ENCODE measurements at places on chromosomes 7 and 10.

DNA sequence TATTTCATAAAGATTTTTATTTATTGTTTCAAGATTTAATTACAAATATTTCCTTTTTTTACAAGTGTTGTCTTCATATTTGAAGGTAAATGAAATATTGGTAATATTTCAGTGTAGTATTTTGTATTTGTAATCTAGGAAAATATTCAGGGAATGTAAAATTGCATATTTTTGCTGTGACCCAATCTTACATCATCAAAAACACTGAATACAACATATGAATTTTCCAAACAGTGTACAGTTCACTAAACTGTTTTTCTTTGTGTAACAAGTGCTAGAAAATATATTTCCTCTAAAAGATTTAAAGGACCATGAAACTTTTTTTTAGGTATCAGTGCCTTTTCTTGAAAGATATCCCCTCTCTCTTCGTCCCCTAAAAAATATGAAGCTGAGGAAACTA lies 251.9 kb upstream of the KCND2 start:
- DNase-seq = no peak

DNA sequence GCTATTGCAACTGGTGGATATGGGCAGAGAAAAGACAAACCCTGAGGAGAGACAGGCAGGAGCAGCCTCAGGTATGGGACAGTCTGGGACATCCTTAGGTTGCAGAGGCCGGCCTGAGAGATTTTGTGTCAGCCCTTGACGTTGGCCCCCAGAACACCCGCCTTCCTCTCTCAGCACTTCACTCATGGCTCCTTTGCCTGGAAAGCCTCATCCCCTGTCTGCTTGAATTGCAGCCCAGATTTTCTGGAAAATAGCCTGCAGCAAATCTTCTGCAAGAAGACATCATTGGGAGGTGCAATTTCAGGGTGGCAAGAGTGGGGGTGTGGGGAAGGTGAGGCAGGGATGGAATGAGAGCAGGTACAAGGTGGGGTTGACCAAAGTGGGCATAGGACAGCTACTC lies 2.2 kb upstream of the FRMD4A start:
- no peak for DNase-seq

DNA sequence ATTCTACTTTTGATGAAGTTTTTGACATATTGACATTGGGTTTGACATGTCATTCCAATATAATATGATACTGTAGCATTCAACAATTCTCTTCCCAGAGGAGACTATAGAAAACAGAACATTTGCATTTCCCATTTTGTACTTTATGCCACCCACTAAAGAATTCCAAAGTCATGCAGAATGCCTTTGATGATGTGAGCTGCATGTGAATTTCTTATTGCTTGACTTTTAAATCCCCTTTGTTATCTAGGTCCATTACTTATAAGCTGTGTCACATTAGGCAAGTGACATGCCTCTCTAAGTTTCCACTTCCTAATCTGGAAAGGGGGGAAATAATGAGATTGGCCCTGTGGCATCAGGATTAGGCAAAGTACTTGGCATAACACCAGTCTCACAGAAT lies 436.7 kb downstream of the AUTS2 start:
- no peak for DNase-seq

- DNase-seq = no peak
Observed at GRCh38 chr7:144830024-144830785, 5.6 kb downstream of the TPK1 start.

Measured in cortex of kidney (tissue), 1 donor.